Stimulated activated CD4-positive, alpha-beta T cell treated with anti-CD3 and anti-CD28 coated beads, TNF-alpha, amount 100 ng/mL, for 1 hour (primary cell): ENCODE measurements at places on chromosomes 2 and 18.

- no peak for DNase-seq
Observed at GRCh38 chr18:9140984-9141383, 4.4 kb downstream of the ANKRD12 start.

DNA sequence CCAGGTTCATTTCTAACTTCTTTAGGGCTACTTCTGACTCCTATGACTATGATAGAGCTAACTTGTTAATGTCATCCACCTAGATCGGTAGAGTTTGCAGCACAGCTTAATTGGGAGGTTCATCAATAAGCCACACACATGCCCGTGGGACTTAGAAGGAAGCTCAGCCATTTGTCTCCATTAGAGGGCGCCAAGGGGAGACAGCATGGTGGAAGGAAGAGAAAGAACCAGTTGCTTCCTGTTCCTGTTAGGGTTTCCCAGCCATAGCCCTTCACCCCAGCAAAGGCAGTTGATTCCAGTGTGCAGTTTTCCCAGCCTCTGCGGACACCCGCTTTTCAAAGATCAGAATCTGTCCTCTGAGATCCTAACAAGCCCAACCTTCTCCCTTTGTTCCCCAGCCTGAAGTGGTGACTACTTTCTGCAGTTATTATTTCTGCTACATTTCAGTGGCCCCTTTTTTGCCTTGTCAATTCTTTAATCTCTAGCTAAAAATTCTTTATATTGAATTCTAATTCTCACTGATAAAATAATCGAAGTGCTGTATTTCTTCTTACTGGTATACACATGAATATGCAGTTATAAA is 30.3 kb downstream of the MAIP1 start:
- no peak for DNase-seq

DNA sequence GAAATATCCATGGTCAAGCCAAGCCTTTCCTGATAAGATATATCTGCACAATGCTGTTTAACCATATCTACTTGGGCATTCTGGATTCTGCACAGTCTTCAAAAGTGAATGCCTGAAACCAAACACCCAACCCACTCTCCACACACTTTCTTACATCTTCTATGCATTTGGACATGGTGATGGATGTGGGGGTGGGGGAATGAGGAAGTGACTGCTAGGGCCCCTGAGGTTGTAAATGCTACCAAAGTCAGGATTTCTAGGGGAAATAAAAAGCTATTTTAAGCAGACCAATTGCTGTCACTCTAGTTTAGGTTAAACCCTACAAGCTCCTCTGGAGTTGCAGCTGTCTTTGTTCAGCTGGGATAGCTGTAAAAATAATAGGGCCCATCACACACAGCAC is 26.7 kb upstream of the TGFA start:
- no peak for DNase-seq

DNA sequence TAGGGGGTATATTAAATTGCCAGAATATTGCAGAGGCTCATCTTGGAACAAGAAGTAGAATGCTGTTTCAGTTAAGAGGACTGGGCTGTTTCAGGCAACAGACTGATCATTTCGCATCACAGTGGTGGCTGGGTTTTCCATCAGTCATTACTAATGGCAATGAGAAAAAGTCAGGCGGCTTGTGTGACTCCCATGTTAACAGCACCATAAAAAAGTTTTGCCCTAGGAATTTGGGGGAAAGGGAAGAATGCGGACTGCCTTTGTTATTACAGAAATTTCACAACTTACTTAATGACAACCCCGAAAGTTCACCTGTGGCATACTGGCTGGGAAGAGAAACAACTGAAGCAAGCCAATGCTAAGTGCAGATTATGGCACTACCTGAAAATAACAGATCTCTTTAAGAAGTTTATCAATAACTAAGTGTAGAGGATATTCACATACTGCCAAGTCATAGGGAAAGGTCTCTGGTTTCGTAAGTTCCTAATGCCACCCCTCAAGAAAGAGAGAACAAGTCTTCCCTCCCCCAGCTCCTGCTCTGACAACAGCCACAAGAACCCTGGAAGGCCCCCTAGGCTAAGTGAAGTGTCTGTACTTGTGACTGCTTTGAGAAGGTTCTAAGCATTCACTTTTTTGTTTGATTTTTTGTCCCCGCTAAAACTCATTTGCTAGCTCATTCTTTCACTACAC is 40.5 kb upstream of the AP1S3 start:
- DNase-seq, result no peak

GRCh38 chr2:229044581-229044980 is 226.5 kb downstream of the PID1 start:
- no peak for DNase-seq

DNA sequence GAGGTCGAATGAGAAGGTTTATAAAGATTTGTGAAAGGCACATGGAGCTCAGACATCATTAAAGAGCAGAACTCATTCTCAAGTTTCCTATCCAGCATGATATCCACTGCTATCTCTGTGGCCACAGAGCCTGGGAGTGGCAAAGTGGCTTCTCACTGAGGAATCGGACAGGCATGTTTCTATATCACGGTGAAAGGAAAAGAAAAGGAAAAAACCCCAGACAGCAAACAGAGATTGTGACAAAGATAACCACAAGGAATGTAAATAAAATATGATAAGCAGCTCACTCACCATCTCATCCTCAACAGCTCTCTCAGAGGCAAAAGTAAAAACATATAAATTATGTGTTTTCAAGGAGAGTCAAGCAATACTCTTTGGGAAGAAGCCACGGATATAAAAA is 2.5 kb downstream of the PID1 start:
- DNase-seq, result no peak

- DNase-seq, result no peak
Observed at GRCh38 chr2:226608451-226608850, 191.2 kb downstream of the IRS1 start.

DNA sequence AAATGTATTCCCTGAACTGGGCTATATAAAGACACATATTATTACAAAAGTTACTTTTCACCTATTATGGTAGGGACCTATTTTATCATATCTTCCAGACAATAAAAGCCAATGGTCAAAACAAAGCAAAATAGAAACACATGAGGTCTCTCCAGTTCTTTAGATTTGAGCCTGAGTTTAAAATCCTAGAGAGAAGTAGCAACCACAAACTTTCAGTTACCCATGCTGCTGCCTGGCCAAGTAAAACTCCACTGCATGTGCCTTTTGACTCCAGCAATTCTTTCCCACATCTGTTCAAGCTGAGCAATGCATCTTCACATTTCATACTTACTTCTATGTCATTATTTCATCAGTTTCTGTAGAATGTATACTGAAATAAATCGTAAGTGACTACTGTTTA is 405.3 kb downstream of the STK39 start:
- no peak for DNase-seq

DNA sequence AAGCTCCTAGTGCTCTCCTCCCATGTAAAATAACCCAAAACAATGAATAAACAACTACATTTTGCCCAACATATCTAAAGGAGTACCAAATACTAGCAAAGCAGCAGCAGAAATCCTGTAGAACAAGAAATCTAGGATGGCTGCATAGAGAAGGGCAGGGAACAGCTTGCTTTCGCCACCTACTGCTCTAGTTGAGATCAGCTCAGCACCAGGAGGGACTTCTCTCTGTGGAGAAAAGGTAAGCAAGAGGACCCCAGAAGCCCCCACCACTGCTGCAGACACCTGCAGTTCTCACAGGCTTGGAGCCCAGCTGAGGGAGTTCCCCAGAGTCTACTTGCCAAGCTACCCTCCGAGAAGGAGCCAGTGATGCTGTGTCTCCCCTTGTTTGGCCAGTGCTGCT is 243.0 kb upstream of the CHST9 start:
- no peak for DNase-seq

GRCh38 chr2:108106731-108107130 is 120.4 kb downstream of the SLC5A7 start:
- DNase-seq, result no peak

DNA sequence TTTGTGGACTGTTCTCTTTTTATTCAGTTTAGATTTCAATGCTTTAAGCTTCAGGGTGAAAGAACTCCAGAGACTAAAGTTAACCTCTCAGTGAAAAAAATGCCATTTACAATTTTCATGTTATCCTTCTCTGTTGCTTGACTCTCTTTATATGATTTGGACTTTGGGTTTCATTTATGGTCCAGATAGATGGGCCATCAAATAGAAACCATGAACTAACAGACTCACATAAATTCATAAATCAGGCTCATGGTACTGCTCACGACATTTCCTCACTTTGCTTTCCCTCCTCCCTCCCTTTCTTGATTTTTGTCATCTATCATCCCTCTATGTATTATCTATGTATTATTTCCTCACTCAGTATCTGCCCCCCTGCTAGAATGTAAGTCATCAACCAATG is 10.0 kb downstream of the FAM110C start:
- DNase-seq, result no peak

DNA sequence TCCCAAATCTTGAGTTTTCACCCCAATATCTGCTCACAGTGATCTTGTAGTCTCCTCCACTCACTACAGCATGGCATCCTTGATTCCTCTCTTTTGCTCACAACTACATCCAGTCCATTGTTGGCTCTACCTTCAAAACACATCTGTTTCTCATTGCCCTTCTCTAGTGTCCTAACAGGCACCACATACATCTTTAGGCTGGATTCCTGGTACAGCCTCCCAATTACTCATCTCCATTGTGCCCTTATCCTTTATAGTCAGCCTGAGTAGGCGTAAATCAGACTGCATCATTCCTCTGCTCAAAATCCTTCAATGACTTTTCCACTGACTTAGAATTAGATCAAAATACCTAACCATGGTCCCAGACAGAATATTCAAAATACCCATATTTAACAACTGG is 10.7 kb upstream of the TAF1B start:
- no peak for DNase-seq

- no peak for DNase-seq
Observed at GRCh38 chr2:136439064-136439676, 321.2 kb upstream of the CXCR4 start.

- DNase-seq, result no peak
Observed at GRCh38 chr2:99573634-99574251, 83.9 kb upstream of the REV1 start.

GRCh38 chr2:118987886-118988285 is 45.9 kb downstream of the MARCO start:
- no peak for DNase-seq

- DNase-seq, result no peak
Observed at GRCh38 chr2:9403924-9404323, 19.4 kb downstream of the ITGB1BP1 start.

GRCh38 chr2:182636699-182637098 is 79.4 kb upstream of the DNAJC10 start:
- DNase-seq, result no peak

GRCh38 chr2:185567940-185568339 is 170.7 kb upstream of the FSIP2 start:
- DNase-seq, result no peak

GRCh38 chr18:40414155-40414754 is 1540.8 kb upstream of the PIK3C3 start:
- DNase-seq, result no peak

GRCh38 chr2:226652369-226652768 is 147.3 kb downstream of the IRS1 start:
- DNase-seq, result no peak

DNA sequence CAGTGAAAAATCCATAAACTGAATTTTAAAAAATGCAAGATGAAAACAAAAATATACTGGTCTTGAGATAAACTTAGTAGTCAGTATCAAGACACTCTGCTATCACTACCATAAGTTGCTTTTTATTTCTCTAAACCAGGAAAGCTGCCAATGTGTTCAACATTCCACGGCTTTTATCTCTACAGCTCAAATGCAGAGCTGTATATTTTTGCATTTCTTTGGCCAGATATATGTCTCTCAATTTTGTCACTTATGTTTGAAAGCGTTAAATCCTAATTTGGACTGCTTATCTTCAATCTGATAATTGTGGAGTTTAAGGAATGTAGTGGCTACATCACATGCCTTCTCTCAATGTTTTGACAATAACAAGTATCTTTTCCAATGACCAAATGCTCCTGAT is 609.5 kb downstream of the EPHA4 start:
- DNase-seq, result no peak

DNA sequence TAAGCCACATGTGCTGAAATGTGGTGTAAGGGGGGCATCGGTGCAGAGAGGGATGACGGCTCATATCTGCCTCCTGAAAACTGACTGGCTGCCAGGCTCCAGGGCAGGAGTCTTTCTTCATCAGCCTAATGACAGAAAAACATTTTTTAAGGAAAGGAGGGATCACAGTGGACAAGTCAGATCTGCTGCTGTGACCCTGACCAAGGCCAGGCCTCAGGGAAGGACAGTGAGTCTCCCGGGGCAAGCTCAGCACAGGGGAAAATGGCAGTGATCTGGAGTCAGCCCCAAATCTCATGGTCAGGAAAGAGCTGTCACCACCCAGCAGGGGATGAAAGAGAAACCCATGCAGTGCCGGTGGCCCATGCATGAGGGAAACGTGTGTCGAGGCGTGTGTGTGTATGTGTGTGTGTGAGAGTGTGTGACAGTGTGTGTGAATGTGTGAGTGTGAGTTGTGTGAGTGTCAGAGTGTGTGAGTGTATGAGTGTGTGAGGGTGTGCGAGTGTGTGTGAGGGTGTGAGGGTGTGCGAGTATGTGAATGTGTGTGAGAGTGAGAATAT is 134.5 kb downstream of the INHBB start:
- DNase-seq, result no peak

- no peak for DNase-seq
Observed at GRCh38 chr2:52210161-52210560, 1178.2 kb upstream of the NRXN1 start.

DNA sequence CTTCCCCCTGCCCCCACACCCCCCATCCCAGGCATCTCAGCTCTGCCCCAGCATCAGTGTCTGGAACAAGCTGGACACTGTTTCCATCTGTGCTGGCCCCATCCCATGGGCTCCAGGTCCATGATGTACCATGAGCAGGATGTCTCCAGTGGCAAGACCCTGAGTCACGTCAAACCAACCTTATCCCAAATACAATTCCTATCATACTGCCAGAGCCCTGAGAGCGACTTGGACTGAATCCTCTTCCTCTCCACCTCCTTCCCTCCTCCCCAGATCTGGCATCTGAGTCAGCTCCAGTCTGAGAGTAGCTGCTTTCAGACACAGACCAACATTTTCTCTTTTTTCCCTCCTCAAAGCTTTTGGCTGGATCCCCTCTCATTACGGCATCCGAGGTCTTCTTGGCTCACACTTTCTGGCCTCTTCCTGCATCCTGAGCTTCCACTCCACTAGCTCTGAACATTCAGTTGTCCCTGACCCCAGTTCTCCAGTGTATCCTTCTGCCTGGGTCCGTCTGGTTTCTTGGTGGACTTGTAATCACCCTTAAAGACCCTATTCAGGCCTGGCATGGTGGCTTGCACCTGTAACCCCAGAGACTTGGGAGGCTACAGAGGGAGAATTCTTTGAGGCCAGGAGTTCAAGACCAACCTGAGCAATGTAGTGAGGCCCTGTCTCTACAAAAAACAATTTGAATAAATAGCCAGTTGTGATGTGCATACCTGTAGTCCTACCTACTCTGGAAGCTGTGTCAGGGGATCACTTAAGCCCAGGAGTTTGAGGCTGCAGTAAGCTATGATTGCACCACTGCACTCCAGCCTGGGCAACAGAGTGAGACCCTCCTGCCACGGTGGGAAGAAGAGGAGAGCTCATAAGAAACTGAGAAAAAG is 68.3 kb downstream of the ACKR3 start:
- DNase-seq, result no peak

- no peak for DNase-seq
Observed at GRCh38 chr2:126901459-126901858, 2.8 kb downstream of the TEX51 start.

- DNase-seq, result no peak
Observed at GRCh38 chr2:101710036-101710435, 12.5 kb downstream of the MAP4K4 start.

GRCh38 chr2:36539631-36540030 is 58.3 kb downstream of the FEZ2 start:
- no peak for DNase-seq
